ENCODE measurements at places on chromosomes 6 and 20.

DNA sequence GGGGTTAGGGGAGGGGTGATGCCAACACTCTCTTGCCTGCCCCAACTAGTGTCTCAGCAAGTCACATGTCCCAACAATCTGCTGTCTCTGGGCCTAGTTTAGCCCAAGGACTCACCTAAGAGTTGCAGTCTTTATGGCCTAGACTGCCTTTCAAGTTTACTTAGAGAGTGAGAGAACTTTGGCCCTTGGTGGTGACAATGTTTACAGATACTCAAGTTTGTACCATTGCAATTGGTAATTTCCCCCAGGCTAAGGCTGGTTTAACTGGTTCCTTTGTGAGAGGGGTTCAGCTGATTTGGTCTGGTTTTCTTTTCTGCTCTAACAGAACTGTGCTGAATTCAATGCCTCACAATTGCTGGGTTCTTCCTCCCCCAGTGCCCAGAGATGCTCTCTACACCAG lies 1279.9 kb upstream of the EYS start:
- DNase-seq, result no peak

DNA sequence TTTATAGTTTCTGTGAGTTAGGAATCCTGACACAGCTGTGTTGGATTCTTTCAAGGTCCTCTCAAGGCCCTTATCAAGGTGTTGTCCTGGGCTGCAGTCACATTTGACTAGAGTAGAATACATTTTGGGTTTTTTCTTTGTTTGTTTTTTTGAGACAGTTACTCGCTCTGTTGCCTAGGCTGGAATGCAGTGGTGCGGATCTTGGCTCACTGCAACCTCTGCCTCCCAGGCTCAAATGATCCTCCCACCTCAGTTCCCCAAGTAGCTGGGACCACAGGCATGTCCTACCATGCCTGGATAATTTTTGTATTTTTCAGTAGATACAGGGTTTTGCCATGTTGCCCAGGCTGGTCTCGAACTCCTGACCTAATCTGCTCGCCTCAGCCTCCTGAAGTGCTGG lies 15.7 kb downstream of the NFYA start:
- DNase-seq, result no peak

DNA sequence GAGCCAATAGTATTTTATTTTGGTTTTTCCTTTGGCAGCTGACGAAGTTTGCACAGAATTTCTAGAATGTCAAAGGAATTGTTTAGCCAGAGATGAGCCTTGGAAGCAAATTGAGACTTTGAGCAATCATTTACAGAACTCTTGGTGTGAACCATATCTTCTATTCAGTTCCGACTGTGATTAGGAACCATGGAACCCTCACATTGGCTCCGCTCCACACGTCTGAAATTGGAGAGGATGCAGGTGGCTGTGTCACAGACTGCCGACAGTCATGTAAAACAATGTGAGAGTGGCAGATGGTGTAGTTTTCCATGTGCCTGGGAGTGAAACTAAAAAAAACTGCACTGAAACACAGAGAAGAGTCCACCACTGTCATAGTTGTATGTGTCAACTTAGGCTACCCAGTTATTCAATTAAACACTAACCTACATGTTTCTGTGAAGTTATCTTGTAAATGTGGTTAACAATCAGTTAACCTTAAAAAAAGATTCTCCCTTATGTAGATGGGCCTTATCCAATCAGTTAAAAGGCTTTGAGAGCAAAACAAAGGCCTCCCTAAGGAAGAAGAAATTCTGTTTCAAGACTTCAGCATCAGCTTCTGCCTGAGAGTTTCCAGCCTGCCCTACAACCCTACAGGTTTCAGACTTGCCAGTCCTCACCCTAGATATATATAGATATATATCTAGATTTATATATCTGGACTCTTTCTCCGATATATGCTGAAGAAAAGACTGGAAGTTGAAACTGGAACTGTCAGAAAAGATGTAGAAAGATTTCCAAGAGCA lies 3.3 kb upstream of the HMGN4 start:
- DNase-seq, result no peak

DNA sequence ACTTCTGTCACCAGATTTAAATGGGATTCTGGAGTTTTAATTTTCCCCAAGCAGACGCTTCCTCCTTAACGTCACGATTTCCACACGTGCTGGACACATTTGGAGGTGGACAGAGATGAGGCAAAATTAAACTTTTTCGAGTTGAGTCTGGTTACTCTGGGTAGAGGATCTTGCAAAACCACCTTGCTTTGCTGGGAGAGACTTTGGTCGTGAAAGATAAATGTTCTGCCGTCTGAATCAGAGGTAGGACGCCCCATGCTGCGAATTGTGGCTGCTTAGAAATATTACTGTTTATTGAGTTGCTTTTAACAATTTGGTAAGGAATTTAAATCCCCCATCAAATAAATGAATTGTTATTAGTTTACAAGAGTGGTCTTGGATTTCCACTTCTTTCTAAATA lies 46.8 kb downstream of the CTCFL start:
- no peak for DNase-seq

DNA sequence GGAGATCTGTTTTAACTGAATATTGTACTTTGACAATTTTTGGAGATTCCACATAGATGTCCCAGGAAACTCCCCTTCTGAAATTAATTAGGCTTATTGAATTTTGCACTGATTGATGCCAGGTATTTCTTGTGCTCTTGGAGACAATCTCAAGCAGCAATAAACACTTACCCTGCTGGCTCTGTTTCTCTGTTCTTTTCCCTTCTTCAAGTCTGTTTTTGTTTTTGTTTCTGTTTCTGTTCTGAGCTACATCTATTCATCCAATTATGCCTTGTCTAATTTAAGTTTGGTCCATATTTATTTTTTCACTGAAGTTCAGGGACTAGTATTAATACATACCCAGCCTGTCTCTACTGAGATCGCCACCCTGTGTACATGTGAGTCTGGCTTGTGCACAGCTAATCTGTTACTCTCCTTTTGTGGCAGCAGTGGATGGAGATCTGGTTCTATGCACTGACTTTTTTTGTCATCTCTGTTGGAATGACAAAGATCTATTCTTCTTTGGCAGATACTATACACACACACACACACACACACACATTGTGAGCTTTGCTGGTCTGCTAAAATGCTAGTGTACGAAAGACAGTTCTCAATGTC lies 51.9 kb downstream of the IL22RA2 start:
- DNase-seq, result no peak

DNA sequence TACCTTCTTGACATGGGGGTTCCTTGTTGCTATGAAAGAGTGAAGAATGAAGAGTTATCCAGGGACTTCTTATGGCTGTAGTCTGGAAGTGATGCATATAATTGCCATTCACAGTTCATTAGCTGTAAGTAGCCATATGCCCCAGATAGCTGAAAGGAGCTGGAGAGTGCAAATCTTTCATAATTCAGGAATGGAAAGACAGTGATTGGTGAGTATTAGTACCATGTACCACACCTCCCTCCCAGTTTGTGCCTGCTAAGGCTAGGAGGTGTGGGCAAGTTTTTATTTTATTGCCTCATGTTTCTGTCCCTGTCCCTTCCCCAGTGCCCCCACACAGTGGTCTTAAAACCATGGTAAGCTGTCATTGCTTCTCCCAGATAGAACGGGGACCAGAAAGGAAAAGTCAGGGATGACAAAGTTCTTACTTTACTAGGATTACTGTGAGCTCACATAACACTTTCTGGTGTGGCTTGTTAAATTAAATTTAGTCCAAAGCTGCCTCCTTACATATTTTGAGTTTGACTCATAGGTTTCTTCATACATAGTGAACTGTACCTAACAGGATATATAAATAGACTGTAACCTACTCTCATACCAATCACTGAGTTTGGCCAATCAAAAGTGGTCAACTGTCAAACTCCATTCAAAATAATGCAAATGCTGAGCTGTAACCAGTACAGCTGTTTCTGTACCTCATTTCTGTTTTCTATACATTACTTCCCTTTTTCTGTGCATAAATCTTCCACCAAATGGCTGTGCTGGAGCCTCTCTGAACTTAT lies 119.4 kb downstream of the RFPL4B start:
- DNase-seq, result no peak

GRCh38 chr6:144365271-144365670 lies 80.1 kb downstream of the UTRN start:
- DNase-seq, result no peak

DNA sequence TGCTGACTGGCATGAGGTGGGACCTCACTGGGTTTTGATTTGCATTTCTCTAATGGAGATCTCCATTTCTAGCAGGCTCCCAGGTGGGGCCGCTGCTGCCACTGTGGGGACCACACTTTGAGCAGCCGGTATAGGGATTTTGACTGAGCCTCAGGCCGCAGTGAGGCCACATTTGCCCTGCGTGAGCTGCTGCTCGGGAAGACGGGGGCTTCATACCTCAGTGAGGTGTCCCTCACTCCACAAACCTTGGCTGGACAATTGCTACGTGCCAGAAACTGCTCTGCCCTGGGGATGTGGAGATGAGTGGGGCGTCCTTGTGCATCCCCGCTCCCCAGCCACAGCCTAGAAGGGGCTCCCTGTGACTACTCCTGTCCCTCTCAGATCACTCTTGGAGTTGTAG lies 134.3 kb downstream of the ANKRD60 start:
- no peak for DNase-seq

DNA sequence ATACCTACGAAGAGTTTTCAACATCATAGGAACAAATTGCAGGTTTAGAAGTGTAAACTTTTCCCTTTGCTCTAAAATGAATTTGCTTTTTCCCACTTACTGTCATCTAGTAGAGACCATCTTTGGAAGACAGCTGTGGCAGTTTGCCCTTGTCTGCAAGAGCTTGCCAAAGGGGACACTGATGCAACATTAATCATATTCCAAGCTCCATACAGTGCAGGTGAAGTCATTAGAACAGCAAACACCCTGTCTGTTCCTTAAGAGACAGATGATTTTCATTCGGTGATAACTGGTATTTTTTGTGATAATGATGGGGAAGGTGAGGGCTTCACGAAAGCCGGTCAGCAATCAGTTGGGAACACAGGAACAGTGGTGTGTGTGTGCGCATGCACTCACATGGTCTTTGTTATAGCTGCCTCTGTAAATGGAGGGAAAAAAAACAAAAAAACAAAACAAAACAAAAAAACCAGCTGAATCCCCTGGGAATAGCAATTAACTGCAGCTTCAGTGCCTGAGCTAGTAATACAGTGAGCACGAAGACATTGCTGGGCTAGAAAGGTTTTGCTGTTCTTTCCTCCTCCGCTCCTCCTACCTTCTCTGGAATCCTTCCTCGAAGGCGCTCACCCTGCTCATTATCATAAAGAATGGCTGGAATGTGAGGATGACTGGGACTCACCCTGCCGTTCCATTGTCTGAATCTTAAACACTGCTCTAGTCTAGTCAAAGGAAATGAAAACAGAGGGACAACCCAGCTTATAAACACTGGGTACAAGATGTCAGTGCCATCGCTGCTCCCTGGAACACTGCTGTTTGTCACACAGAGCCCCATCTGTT lies 35.2 kb upstream of the KIF13A start:
- DNase-seq, result no peak

DNA sequence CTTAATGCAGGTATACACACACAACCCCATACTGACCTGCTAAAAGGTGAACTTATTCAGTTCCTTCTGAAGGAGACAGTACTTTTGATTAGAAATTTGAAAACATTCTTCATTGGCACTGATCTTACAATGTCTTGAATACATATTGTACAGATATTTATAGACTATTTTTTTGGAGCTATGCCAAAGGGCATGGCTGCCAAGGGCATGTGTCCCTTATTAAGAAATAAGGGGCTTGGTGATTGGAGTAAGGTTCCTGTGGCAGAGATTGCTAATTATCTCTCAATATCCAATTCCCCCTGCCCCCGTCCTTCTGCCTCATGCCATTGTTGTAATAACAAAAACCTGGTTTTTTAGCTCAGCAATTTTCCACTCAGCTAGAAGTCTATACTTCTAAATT lies 355.9 kb downstream of the FARS2 start:
- no peak for DNase-seq

- DNase-seq, result no peak
These were observed 15.1 kb downstream of the TBC1D32 start for GRCh38 chr6:121319112-121319553.

DNA sequence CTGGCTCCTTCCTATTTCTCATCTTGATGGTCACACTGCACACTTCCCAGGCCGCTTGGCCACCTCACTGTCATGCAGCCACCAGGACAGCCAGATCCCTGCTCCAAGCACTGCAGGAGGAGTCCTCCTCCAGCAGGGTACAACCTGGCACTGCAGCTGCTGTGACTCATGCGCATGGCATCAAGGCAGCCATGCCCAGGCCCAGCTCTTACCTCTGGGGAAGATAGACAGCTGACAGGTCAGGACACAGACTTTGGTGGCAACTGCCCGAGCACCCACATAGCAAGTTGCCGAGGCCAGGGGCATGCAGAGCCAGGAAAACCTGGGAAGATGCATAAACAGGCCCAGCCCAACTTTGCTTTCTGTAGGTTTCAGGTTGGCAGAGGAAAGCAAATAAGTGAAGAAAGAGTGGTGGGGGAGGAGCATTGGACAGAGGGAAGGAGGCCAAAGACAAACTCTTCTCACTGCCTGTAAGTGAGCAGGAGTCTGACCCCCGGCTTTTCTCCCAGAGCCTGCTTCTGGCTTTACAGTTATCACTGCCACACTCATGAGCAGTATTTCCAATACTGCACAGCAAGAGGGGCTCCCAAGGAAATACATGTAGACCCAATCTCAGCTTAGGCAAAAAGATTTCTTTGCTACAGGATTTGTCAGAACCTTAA lies 38.8 kb downstream of the SLC22A3 start:
- DNase-seq, result no peak

DNA sequence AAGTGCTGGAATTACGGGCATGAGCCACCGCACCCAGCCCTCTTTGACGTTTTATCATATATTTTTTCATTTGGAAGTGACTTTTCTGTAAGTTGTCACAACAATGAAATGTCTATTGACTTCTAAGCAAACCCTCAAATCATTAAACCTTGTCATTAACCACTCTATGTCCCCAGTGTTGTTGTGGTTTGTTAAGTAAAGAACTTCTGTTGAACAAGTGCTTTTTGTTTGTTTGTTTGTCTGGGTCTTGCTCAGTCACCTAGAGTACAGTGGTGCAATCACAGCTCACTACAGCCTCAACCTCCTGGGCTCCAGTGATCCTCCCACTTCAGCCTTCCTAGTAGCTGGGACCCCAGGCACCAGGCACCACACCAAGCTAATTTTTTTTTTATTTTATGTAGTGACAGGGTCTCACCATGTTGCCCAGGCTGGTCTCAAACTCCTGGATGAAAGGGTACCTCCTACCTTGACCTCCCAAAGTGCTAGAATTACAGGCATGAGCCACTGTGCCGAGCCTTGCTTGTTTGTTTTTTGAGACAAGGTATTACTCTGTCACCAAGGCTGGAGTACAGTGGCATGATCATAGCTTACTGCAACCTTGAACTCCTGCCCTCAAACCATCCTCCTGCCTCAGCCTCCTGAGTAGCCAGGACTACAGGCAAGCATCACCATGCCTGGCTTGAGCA lies 57.6 kb upstream of the LOC128125822 start:
- DNase-seq, result no peak

Data from effector memory CD4-positive, alpha-beta T cell (primary cell).